Smooth muscle cell of bladder (primary cell): ENCODE measurements at places on chromosomes 5 and 9. TPM values are rescaled to one million over a fixed set of nuclear protein-coding genes. Genes with fewer than 3 reads are reported as not detected.

Gene ZNF454
- 1.5 and 2.1 TPM in 2 replicates for total RNA-seq

Gene PCDHB3
- total RNA-seq, result 0.55 and 0.57 TPM in 2 replicates

Gene PPP1R2B
- under 0.01 and 0.09 TPM in 2 replicates for total RNA-seq

Gene ECSCR
- 0.14 and 0.37 TPM in 2 replicates for total RNA-seq

Gene ORM2
- not detected in 2 replicates for total RNA-seq

Gene ABLIM3
- total RNA-seq, result 7.7 and 9.2 TPM in 2 replicates

Gene SPATA31C1
- total RNA-seq, result not detected in 2 replicates

Gene SUB1
- 98.6 and 161 TPM in 2 replicates for total RNA-seq

Gene CSF2
- 0.18 TPM in 1 of 2 replicates, not detected in the other for total RNA-seq

Gene SLC34A1
- total RNA-seq, result not detected in 2 replicates
